ENCODE measurements at places on chromosomes 1 and 21. TPM values are rescaled to one million over a fixed set of nuclear protein-coding genes. Genes with fewer than 3 reads are reported as not detected.

DNA sequence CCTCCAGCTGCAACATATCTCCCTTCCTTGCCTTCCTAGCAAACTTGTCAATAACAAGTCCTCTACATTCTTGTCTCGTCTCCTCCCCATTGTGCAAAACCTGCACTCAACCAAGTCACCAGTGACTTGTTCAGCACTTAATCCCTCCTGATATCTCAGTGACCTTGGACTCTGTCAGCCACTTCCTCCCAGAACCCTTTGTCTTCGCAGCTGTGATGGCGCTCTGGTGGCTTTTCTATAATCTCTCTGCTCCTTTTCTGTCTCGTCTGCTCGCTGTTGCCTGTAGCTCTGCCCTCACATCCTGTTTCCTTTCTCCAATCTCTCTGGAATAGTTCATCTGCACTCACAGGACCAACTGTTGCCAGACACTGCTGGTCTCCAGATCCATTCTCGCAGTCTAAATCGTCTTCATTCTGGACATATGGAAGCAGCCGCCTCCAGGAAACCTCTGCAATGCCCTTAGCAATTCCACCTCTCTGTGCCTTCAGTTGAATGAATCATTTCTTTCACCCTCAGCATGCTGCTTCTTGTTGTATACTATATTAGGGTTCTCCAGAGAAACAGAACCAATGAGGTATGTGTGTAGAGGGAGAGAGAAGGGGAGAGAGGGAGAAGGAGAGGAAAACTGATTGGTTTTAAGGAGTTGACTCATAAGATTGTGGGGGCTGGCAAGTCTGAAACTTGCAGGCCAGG, 17.4 kb upstream of the IFNAR2 start:
- peak; percentile 59 for DNase-seq

DNA sequence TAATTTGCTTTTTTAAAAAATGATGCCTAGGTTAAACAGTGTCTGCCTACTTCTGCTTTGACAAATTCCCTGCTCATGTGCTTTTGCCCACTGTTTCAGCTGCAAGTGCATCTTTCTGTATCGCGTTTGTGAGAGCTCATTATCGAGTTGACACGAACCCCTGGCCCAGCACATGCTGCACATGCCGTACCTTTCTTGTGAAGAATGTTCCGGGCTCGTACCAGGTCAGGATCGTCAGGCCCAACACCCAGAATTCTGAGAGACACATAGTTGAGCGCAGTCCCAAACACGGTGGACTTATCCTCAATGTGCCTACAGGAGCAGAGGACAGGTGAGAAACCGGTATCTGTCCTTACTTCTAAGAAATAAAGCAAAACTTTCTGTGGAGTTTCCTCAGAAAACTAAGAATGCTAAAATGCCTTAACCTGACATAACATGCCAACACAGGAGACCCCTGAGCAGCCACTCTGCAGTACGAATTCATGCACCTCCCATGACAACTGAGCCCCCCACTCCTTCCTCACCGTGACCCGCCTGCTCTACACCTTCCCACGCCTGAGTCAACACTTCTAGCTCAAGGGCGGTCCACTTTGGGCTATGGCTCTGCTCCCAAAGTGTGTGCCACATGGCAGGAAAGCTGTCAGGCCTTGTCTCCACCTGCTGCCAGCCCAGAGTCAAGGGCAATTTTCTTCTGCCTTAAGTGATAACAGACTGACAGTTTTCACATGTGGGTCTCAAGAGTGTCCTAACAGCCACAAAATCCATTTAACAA, 6.7 kb downstream of the LSS start:
- no peak for DNase-seq

The CNR2 gene
- total RNA-seq: 0.05 TPM

DNA sequence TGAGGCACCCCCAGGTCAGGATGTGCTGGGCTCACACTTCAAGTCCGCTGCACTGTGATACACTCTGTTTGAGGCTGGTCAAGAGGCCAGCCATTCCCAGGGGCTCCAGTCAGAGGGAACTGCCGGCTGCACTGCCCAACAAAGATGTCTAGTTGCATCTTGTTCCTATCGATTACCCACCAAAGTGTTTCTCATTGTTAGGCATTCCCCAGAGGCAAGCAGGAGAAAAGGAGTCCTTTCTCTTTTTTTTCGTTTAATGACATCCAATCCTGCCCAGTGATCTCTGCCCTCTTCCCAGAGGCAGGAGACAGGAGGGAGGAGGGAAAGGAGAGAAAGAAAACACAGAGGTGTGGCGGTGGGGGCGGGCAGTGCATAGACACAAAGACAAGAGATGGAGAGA, 150.4 kb downstream of the OMA1 start:
- no peak for DNase-seq

DNA sequence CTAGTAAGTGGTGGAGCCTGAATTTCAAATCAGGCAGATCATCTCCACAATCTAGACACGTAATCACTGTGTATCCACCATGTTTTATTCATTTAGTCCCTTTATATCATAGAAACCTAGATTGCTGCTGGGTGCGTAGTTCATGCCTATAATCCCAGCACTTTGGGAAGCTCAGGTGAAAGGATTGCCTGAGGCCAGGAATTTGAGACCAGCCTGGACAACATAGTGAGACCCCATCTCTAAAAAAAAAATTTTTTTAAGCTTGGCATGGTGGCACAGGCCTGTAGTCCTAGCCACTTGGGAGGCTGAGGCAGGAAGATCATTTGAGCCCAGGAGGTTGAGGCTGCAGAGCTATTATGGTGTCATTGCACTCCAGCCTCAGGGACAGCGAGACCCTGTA, 10.1 kb downstream of the MED18 start:
- no peak for DNase-seq

DNA sequence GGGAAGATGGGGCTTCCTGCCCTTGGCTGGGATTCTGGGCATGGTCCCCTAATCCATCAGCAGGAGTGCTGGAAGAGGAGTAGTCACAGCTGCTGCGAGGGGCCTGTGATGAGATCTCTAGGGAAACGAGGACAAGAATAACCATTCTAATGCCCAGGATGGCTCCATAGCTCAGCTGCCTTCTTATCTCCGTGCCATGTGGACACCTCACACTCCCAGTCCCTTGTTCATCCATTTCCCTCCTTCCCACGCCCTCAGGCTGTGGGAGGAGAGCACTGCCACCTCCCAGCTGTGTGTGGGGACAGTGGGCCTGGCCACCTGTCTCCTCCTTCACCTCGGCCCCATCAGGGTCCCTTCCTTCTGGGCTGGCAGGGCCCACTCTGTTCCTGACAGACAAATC, 16.1 kb upstream of the ETV3 start:
- no peak for DNase-seq

The CRABP2 gene
- total RNA-seq: 3.2 TPM

DNA sequence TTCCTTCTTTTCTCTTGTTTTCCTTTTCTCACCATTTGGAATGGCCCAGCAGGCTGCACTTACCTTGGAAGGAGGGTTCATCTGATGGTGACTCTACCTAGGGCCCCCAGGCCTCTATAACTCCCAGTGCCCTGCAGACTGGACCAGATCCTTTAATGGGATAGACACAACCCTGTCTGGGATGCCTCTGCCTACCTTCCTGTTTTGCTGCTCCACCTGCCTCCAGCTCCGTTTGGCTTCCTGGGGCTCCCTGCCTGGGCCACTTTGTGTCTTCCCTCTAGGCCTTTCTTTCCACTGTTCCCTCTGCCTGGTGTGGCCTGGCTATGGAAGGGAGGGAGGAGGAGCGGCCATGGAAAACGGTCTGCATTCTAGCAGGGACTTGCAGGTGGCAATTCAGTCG, 7.5 kb downstream of the PCSK9 start:
- DNase-seq: no peak

The SPRR2B gene
- total RNA-seq: not detected

DNA sequence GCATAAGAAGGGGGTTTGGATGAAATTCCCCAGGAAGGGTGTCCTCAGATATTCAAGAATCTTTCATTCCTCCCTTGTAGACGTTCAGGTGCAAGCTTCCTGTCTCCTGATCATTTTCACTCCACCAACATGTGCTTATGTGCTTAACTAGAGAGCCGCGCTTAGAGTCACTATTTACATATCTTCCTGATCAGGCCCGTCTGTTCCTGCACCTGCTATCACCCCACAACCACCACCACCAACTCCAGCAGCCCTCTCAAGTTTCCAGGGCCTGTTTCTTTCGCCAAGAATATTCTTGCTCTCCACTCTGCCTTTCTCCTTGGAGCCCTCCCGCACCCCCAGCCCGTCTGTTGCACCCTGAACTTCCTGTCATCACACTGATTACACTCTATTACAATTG, 113.4 kb downstream of the SPSB1 start:
- no peak for DNase-seq

- no peak for DNase-seq
Measured at GRCh38 chr1:163071405-163072255, 2.5 kb downstream of the RGS4 start.

The TMEM52 gene
- 1.9 TPM for total RNA-seq

The GJB3 gene
- total RNA-seq: not detected

The CLDN17 gene
- total RNA-seq: not detected

The A3GALT2 gene
- total RNA-seq: not detected

The PIGR gene
- not detected for total RNA-seq

DNA sequence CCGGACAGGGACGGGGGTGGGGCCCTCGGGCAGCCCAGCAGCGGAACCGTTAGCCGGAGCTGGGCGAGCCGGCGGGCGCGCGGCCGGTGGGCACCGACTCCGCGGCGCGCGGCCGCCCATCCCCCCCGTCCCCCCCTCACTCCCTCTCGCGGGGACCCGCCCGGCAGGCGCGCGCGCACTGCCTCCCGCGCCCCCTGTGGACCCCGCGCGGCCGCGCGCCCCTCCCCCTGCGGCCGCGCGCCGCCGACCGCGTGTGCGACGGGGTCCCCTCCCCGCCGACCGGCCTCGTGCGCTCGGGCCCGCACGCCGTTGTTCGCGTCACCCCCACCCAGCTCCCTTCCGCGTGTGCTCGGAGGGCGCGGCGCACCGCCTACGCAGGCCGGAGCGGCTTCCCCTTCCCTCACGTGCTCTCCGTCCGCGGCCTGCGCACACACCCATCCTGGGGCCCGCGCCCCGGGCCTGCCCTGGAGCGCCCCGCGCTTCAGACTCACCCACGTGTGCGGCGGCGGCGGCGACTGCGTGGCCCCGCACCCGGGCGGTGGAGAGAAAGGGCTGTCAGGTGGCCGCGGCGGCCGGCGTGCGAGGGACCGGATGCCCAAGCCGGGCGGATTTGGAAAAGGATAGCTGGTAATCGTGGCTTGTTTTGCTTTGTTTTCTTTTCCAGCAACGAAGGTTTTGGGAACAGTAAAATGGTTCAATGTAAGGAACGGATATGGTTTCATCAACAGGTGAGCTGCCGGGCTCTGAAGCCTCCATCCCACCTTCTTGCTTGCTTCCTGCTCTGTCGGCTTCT, 717 bp downstream of the YBX1 start:
- peak; percentile 87 for DNase-seq

DNA sequence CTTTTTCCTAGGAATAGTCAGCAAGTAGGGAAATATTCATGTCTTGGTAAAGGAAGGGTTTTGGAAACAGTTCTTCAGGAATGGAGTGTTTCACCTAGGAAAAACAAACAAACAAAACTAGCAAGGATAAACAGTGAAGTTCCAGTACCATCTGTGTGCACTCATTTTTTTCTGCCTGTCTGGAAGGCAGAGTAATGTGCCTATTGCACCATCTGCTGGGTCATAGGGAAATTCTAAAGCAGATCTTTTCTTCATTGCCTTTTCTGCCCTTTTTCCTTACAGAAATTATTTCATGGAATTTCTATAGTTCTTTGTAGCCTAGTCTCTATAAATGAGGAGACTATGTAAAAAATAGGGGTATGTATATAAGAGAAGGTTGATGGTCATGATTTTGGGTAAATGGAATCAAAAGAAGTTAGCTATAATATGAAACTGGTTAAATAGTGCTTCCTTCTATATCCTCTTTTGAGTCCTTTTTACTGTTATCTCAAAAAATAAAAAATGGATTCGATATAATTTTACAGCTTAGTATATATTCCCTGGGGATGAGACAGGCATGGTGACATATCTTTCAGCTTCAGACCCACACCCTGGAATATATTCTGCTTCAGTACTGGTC, 3.4 kb upstream of the HRNR start:
- DNase-seq: no peak

DNA sequence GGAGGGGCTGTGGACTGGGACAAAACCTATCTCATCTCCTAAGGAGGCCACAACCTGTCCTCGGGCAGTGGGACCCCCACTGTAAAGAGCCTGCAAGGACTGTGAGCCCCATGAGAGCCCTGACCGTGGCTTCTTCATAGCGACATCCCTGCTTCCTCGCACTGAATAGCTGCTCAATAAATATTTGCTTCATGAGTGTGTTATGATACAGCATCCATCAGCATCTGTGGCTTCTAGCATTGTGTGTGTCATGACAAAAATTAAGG, 40.5 kb upstream of the CSF3R start:
- no peak for DNase-seq

The LCE1A gene
- not detected for total RNA-seq

The FMO3 gene
- total RNA-seq: not detected

The TDRD5 gene
- total RNA-seq: not detected

- no peak for DNase-seq
Measured at GRCh38 chr21:37208056-37208721, 58.9 kb downstream of the VPS26C start.

The OXCT2 gene
- not detected for total RNA-seq

- no peak for DNase-seq
Measured at GRCh38 chr1:209395169-209395568, 188.3 kb upstream of the CAMK1G start.

The KRTAP12-2 gene
- total RNA-seq: not detected

GRCh38 chr1:90133133-90133532, 138.2 kb downstream of the ZNF326 start:
- no peak for DNase-seq

GRCh38 chr1:45908611-45909140, 105.3 kb downstream of the MAST2 start:
- no peak for DNase-seq

Measured in CD4-positive, alpha-beta T cell (primary cell).